Uterus (tissue), 4 donors: ENCODE measurements at places on chromosomes 1 and 21. TPM values are rescaled to one million over a fixed set of nuclear protein-coding genes. Genes with fewer than 3 reads are reported as not detected.
A peak's percentile ranks its signal among the peaks of the same experiment; 100 is the strongest.

GRCh38 chr1:211281320-211282022 is 22.3 kb downstream of the RCOR3 start:
- H3K4me3 ChIP-seq = no peak overlapping the region
- no peaks in the 10 kb centered on the region for H3K27me3 ChIP-seq
- no peaks in the 10 kb centered on the region for H3K36me3 ChIP-seq
- no peaks in the 10 kb centered on the region for H3K4me1 ChIP-seq
- no peak for DNase-seq

- no peaks in the 10 kb centered on the region for H3K4me1 ChIP-seq
- H3K27ac ChIP-seq = no peak overlapping the region
- no peak overlapping the region for H3K4me3 ChIP-seq
Measured at GRCh38 chr1:220189750-220190347, 82.4 kb downstream of the RAB3GAP2 start.

DNA sequence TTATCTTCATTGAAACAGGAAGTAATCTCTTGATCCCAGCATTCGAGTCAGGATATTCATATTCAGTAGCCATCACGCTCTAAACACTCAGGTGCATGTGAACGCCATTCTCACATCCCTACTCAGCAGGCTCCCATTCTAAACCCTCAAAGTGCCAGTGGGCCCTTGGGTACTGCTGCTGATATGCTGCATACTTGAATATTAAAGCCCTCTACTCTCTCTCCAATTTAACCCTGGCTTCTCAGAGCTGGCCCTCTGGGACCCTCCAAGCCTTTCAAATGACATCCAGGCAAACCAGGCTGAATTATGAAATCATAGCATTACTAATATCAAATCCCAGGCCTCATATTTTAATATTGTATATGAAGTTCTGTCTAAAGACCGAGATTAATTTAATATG is 468.2 kb downstream of the NUF2 start:
- H3K27ac ChIP-seq = no peak overlapping the region
- no peaks in the 10 kb centered on the region for H3K4me1 ChIP-seq
- no peaks in the 10 kb centered on the region for H3K27me3 ChIP-seq
- H3K36me3 ChIP-seq = no peaks in the 10 kb centered on the region

DNA sequence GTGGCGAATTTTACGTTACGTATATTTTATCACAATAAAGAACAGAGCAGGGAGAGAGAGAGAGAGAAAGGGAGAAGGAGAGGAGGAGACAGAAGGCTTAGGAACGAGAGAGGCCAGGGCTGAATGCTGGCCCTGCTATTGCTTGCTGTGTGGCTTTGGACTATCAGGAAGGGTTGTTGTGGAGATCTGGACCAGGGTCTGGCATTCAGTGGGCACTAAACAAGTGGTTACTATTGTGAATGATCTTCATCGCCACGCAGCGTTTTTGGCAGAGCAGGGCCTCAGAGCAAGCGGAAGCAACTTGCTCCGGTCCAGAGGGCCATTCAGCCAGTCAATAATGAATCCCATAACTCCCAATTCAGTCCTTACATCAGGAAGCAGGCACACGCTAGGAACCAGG is 26.4 kb downstream of the PIK3C2B start:
- no peak for DNase-seq
- no peak overlapping the region for H3K27ac ChIP-seq
- H3K4me3 ChIP-seq = no peak overlapping the region

DNA sequence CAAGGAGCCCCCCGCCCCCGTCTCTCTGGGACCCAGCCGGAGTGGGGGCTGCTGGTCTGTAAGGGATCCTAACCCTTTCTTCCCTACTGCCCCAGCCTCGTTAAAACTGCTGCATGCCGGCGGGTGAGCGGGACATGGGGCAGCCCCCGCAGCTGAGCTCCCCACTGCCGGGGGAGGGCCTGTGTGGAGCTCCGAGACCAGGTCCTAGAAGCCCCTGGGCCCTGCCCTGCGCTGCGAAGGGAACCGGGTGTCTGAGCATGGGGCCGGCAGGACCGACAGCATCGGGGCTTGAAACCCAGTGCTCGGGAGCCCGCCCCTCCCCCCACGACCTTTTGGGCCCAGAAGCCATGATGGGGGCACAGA is 9.2 kb upstream of the COL6A1 start:
- H3K27ac ChIP-seq = peak overlapping the region; percentile 96
- H3K27me3 ChIP-seq = no peaks in the 10 kb centered on the region
- no peaks in the 10 kb centered on the region for H3K36me3 ChIP-seq
- DNase-seq = peak; percentile 67
- peaks cover 14% of the 10 kb centered on the region for H3K4me1 ChIP-seq

DNA sequence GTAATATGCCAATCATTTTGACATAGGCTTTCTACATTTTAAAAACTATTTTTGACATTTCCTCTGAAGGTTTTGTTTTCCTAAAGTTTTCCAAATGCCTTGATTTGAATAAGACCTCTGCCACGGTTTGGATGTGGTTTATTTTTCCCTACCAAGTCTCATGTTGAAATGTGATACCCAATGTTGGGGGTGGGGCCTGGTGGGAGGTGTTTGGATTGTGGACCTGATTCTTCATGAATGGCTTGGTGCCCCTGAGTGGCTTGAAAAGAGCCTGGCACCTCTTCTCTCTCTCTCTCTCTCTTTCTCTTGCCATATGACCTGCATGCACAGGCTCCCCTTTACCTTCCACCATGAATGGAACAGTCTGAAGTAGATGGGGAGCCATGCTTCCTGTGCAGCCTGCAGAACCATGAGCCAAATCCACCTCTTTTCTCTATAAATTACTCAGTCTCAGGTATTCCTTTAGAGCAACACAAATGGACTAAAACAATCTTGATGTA is 14.8 kb downstream of the MMEL1 start:
- H3K4me1 ChIP-seq = no peaks in the 10 kb centered on the region
- DNase-seq = no peak
- no peak overlapping the region for H3K4me3 ChIP-seq
- peaks cover 5% of the 10 kb centered on the region for H3K27me3 ChIP-seq

- no peaks in the 10 kb centered on the region for H3K27me3 ChIP-seq
- no peak overlapping the region for H3K27ac ChIP-seq
- no peak overlapping the region for H3K4me3 ChIP-seq
- no peaks in the 10 kb centered on the region for H3K4me1 ChIP-seq
- DNase-seq = no peak
Measured at GRCh38 chr1:197515421-197515820, 247.4 kb downstream of the CRB1 start.

DNA sequence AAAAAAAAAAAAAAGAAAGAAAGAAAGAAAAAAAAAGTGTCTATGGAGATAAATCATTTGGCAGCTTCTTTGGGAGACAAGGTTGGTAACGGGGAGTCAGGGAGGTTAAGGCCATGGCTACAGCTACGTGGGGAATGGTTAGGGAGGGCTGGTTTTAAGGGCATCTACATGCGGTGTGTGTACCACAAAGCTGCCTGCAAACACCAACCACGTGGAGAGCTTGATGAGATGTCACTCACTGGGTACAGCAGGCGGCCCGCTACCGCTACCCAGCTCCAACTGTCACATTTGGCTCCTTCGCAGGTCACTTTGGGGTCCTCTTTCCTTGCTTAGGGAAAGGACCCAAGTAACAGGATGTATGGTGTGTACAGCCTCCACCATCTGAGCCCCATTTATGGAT is 4.2 kb downstream of the NPPB start:
- H3K36me3 ChIP-seq = no peaks in the 10 kb centered on the region
- H3K4me1 ChIP-seq = no peaks in the 10 kb centered on the region
- no peak for DNase-seq
- peaks cover 5% of the 10 kb centered on the region for H3K27me3 ChIP-seq
- no peak overlapping the region for H3K4me3 ChIP-seq

- no peak overlapping the region for H3K4me3 ChIP-seq
- H3K4me1 ChIP-seq = peaks cover 20% of the 10 kb centered on the region
- H3K36me3 ChIP-seq = no peaks in the 10 kb centered on the region
Measured at GRCh38 chr1:39266269-39266668, 61.8 kb downstream of the MACF1 start.

DNA sequence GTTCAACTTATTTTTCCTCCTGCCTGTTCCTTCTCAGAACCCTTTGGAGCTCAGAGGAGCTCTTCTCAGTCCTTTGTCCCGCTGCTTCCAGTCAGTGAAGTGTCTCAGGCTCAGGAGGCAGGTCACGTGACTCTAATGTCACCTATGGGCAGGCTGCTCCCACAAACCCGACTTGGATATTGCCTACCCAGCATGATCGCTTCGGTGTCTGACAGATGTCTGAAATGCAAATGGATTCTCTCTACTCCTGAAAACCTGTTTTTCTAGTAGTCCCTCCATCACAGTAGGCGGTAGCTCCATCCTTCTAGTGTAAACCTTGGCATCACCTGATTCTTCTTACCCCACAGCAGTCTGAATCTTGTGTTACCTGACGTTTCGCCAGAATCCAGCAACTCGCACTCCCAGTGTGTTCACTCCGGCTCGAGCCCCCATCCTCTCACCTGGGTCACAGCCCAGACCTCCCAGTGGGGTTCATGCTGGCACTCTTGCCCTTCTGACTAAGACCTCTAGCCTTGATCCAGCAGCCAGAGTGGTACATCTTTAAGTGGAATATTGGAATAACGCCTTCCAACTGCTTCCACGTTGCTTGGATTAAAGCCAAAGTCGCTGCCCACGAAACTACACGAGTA is 5.4 kb downstream of the PADI6 start:
- H3K36me3 ChIP-seq = no peaks in the 10 kb centered on the region
- no peak for DNase-seq
- no peaks in the 10 kb centered on the region for H3K4me1 ChIP-seq
- H3K27ac ChIP-seq = no peak overlapping the region
- no peak overlapping the region for H3K4me3 ChIP-seq
- no peaks in the 10 kb centered on the region for H3K27me3 ChIP-seq

GRCh38 chr1:8463144-8463927 is 145.4 kb downstream of the SLC45A1 start:
- no peak overlapping the region for H3K4me3 ChIP-seq
- no peaks in the 10 kb centered on the region for H3K27me3 ChIP-seq
- peak overlapping the region; percentile 82 for H3K27ac ChIP-seq
- H3K4me1 ChIP-seq = peaks cover 22% of the 10 kb centered on the region
- DNase-seq = peak; percentile 50

GRCh38 chr21:45160198-45160597 is 85.8 kb downstream of the ADARB1 start:
- no peaks in the 10 kb centered on the region for H3K27me3 ChIP-seq
- DNase-seq = no peak
- no peaks in the 10 kb centered on the region for H3K4me1 ChIP-seq
- H3K27ac ChIP-seq = no peak overlapping the region

GRCh38 chr1:93665015-93665414 is 16.6 kb downstream of the BCAR3 start:
- peak overlapping the region; percentile 10 for H3K27ac ChIP-seq
- no peaks in the 10 kb centered on the region for H3K36me3 ChIP-seq
- no peaks in the 10 kb centered on the region for H3K27me3 ChIP-seq
- no peak overlapping the region for H3K4me3 ChIP-seq

DNA sequence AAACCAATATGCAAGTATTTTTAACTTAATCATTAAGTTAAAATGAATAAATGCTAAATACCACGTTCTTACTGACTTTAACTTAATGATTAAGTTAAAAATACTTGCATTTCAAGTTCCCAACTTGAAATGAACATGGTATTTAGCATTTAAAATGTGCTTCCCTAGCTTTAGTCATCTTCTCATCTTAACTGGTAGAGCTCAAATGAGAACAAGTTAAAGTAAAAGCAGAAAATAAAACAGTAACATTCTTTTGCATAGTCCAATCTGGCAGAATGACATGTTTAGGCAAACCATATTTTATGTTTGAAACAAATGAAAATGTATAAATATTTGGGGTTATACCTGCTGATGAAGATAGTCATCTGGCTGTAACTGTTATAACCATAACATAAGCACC is 186.0 kb downstream of the APP start:
- H3K4me3 ChIP-seq = no peak overlapping the region
- no peaks in the 10 kb centered on the region for H3K27me3 ChIP-seq
- no peak for DNase-seq
- no peaks in the 10 kb centered on the region for H3K4me1 ChIP-seq
- H3K36me3 ChIP-seq = no peaks in the 10 kb centered on the region

DNA sequence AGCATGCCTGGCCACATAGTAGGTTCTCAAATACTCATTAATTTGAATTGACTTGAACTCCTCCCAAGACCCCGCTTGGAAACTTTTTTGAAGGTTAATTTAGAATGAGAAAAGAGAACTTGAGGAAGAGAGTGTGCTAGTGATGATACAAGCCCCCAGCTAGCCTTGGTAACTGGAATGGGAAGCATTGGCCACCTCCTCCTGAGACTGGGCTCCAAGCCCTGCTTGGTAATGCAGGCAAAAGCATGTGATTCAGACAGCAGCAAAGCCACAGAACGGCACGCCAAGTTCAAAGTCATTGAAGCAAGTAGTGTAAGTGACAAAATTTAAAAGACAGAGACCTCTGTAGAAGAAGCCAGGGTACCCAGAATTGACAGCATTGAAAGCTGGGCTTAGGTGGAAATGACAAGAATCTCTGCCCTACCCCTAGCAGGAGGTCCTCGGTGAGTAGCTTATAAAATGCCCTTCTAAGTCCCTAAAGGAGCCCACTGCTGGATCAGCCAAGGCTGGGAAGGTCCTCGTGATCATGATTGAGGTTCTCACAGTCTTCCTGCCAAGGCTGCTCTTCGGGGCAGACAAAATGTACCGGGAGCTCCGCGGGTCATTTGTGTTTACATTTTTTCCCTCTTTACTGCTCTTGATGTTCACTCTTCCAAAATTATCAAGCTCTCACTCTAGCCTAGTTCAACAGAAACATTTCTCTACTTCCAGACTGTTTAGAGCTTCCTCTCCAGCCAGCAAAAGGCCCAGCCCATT is 99.4 kb downstream of the TSEN15 start:
- H3K27me3 ChIP-seq = no peaks in the 10 kb centered on the region
- DNase-seq = no peak
- no peak overlapping the region for H3K27ac ChIP-seq
- H3K4me1 ChIP-seq = no peaks in the 10 kb centered on the region
- H3K4me3 ChIP-seq = no peak overlapping the region

DNA sequence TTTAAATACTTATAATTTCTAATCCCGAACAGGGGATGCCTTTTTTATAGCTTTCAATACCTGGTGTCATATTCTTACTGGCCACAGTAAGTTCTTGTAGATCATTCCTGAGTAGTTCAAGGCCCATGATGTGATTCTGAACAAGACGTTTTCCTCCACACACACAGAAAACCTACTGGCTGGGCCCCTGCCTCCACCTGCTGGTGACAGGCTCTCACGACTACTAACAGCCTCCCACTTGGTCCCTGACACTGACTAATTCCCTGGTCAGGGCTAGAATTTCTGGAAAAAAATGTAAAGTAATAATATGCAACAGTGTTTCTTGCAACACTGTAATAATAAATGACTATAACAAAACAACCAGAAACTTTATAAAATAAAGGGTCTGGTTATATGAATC is 50.4 kb upstream of the RIPK4 start:
- H3K27me3 ChIP-seq = no peaks in the 10 kb centered on the region
- H3K27ac ChIP-seq = no peak overlapping the region
- no peaks in the 10 kb centered on the region for H3K36me3 ChIP-seq
- H3K4me3 ChIP-seq = no peak overlapping the region
- no peaks in the 10 kb centered on the region for H3K4me1 ChIP-seq

The TNFRSF25 gene
- total RNA-seq = 6.9 TPM

The DHX9 gene
- 138 TPM for total RNA-seq

The GREM2 gene
- total RNA-seq = 0.26 TPM

The KCNE2 gene
- 0.85 TPM for total RNA-seq

The OR1C1 gene
- not detected for total RNA-seq

The AGT gene
- total RNA-seq = 4.0 TPM

The CSF1 gene
- total RNA-seq = 32.6 TPM

The AGMAT gene
- total RNA-seq = not detected

The RNU1-3 gene
- total RNA-seq = under 0.01 TPM

The FAM72A gene
- total RNA-seq = 2.7 TPM

The RGS4 gene
- not detected for total RNA-seq

The C1QTNF12 gene
- not detected for total RNA-seq

The ARF1 gene
- total RNA-seq = 184 TPM

The CACNA1S gene
- total RNA-seq = not detected

The RGS8 gene
- total RNA-seq = not detected
